Endodermal cell (in vitro differentiated cells): ENCODE measurements at places on chromosomes 1 and 21.

DNA sequence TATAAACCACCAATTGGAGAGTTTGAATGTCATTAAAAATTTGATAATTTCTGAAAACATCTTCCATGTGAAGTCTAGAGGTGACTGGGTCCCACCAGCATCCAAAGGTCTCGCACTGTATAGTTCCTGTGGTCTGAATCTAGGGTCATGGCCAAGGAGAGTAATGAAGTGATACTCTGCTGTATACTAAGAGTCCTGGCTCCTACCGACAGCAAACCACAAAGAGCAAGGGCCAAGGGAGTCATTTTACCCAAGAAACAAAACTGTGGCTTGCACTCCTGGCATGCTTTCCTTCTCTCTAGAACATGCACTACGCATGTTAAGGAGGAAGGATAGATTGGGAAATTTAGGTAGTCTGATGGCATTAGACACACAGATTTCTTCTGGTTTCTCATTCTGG is 115.6 kb downstream of the BRINP2 start:
- no peak for DNase-seq

- no peak for DNase-seq
These were observed 34.5 kb upstream of the FAM163A start for GRCh38 chr1:179708434-179709195.

GRCh38 chr1:173433751-173434326 is 43.3 kb upstream of the PRDX6 start:
- DNase-seq = no peak

GRCh38 chr1:82538876-82539275 is 738.1 kb downstream of the ADGRL2 start:
- no peak for DNase-seq

DNA sequence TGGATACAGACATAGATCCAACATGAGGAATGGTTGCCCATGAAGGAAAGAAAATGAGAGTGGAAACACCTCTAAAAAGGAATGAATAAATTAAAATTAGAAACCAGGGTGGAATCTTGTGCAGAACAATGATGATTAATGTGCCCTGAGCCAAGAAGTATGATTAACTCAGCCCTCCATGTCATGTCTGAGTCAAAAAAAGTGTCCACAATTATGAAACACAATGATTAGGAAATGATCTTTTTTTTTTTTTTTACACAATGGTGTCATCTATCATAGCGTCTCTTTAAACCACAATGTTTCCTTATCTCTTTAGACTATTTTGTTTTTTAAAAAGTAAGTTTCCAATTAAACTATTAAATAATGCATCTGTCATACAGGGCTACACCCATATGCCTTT is 78.9 kb upstream of the RAB4A start:
- no peak for DNase-seq

DNA sequence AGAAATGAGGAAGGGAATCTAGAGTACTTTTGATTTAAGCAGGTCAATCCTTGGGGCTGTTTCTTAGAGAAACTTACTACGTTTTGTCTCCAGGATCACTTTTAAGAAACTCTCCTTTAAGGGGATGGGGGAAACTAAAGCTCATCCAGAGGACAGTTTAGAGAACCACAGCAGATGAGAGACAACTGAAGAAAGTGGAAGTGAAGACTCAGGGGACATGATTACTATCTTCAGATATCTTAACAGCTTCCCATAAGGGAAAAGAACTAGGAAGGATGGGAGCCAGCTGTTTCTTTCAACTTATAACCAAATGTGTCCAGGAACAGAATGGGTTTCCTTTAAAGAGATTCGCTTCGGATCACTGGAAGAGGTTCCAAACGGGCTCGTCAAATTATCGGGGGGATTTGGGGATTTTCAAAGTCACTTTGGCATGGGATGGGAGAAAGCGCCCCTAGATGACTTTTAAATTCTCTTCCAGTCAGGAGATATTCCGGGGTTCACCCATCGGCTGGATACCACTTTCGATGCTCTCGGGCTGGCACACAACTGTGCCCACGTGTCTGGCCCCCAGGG is 1.2 kb downstream of the SCMH1 start:
- DNase-seq = no peak

GRCh38 chr1:21292503-21292983 is 2.3 kb upstream of the ECE1 start:
- no peak for DNase-seq

DNA sequence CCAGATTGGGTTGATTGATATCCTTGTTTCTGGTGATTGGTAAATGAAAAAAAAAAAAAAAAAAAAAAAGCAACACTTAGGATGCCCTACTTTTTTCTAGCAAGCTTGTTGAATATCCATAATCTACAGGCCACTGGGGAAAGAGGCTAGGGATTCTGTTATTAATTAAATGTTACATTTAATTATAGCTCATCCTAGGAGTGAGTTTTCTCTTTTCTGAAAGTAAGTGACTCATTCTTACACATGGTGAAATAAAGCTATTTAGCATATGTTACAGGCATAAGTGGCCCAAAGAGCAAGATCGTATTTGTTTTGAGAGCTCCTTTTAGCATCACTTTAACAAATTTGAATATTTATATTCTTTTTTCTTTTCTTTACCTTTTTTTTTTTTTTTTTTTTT is 94.5 kb downstream of the FNBP1L start:
- DNase-seq = no peak

GRCh38 chr1:222047366-222047765 is 305.5 kb upstream of the DUSP10 start:
- DNase-seq = no peak

GRCh38 chr1:148373192-148373925 is 109.7 kb downstream of the PPIAL4G start:
- no peak for DNase-seq

DNA sequence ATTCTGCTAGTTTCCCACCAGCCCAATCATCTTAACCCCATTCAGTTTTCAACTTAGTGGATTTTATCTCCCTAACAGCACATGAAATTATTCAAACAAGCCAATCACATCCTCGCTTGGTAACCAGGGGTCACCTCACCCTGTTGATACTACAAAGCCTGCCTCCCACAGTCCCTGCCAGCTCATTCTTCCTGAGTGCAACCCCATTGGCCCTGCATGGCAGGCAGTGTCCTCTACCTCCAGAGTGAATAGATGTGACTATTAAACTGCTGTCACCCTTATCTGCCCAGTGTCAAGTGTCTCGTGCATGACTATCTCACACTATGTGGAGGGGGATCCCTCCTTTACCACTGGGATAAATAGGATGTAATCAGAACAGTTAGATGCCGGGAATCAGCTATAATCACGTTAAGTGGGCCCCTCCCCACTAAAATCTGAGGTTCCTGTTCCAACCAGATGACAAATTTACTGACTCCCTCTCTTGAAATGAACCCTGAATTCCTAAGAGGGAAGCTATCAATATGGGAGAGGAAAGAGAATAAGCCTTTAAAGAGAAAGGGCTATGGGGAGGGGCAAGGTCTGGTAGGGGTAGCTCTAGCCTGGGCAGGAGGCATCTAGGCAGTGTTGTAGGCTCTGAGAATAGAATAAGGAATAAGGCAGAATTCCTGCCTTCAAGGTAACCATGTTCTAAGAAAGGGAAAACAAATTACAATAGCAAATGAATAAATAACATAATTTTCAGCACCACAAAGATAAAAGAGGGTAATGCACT is 155.9 kb downstream of the SLC30A10 start:
- no peak for DNase-seq

- no peak for DNase-seq
These were observed 88.7 kb downstream of the HLX start for GRCh38 chr1:220967911-220968310.

- no peak for DNase-seq
These were observed 3.6 kb downstream of the YBEY start for GRCh38 chr21:46289655-46290179.

DNA sequence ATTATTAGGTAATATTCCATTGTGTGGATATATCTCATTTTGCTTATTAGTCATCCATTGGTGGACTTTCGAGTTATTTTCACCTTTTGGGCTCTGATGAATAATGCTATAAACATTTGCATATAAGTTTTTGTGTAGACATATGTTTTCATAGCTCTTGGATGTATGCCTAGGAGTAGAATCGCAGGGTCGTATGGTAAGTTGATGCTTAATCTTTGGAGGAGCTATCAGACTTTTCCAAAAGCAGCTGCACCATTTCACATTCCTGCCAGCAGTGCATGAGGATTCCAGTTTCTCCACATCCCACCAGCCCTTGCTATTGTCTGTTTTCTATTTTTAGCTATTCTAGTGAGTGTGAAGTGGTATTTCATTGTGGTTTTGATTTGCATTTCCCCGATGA is 120.3 kb upstream of the TMEM51 start:
- no peak for DNase-seq

GRCh38 chr1:34057347-34058130 is 107.5 kb downstream of the CSMD2 start:
- DNase-seq = peak; percentile 70

- DNase-seq = peak; percentile 95
These were observed at the start of gene LEFTY1 for GRCh38 chr1:225888898-225889601. LEFTY1 (minus strand) TSS chr1:225889146; CDS start chr1:225889066, 80 bp downstream.

DNA sequence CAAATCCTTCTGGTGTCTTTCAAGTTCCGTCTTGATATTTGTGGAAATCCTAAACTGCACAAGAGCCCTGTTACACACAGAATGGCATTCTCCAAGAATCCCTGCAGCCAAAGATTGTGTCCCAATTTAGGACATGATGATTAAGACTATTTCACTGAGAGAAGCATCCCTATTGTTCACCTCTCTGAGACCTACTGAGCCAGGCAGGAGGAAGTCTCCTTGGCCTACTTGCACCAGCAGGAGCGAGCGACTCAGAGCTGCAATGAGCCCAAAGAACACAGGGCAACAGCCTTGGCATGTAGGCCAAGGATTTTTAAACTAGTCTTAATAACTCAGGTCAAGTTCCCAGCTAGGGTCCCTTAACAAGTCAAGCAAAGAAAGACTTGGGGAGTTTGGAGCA is 79.4 kb upstream of the RUNX1 start:
- DNase-seq = no peak

GRCh38 chr1:62294261-62294660 is 25.0 kb downstream of the KANK4 start:
- peak; percentile 82 for DNase-seq

DNA sequence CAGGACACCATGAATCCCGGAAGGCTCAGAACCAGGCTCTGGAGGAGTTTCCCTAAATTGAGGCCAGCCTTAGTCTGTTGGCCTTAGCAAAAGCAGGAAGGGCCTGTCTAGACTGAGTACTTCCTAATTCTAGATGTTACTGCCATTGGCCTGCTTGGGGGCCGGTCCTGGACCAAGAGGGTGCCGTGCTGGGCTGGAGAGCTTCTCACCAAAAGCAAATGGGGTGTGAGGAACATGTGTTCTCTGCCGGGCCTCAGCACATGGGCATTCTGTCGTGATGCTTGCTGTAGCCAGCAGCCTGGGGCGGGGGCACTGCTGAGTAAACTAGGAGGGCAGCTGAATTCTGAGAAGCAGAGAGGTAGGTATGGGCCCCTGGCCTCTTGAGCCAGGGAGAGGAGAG is 35.7 kb upstream of the MAN1C1 start:
- DNase-seq = peak; percentile 80

GRCh38 chr1:229431284-229432115 is 2.4 kb downstream of the ACTA1 start:
- peak; percentile 50 for DNase-seq

DNA sequence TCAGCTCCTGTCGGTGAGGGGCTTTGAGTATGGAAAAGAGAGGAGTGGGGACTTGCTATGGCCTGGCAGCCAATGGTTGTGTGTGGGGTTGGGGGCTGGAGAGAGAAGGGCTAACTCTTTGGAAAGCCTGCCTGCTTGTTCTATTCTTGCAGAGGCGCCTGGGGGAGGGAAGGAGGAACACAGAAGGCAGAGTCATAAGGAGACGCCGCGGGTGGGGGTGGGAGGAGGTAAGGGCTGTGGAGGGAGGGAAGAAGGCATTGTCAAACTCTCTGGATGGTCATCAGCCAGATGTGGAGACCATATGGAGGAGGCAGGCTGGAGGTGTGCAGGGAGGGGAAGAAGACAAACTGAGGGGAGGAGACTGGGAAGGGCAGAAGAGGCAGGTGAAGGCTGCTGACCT is 70.0 kb downstream of the PLXNA2 start:
- DNase-seq = no peak

- DNase-seq = no peak
These were observed 154.2 kb upstream of the RUNX1 start for GRCh38 chr21:35203093-35203977.

GRCh38 chr1:59697150-59697800 is 117.5 kb upstream of the HOOK1 start:
- no peak for DNase-seq

GRCh38 chr1:1303736-1304135 is 4.0 kb downstream of the ACAP3 start:
- DNase-seq = no peak

DNA sequence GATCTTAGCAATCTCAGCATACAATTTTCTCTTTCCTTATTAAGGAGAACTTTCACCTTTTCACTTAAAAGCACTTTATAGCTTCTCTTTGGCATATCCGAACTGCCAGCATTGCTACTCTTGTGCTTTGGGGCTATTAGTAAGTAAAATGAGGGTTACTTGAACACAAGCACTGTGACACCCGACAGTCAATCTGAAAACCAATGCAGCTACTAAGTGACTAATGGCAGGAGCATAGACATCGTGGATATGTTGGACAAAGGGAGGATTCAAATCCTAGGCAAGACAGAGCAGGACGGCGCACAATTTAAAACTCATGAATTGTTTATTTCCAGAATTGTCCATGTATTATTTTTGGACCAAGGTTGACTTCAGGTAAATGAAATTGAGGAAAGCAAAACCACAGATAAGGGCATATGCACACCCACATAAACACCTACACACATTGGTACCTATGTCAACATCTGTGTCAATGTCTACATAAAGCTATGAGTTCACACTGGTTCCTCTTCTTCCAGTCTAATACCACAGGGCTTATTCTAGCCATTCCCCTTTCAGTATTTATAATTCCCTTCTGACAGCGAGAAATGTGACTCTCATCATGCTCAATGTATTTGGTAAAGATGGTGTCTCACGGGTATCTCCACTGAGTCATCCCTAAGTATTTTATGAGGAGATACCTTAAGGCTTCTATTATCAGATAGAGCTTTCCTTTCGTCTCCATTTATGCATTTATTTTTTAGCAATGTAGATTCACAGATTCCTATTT is 75.3 kb upstream of the RALGPS2 start:
- DNase-seq = no peak

- DNase-seq = no peak
These were observed 15.2 kb upstream of the CLSTN1 start for GRCh38 chr1:9838946-9839345.

GRCh38 chr1:200415789-200416593 is 6.2 kb upstream of the ZNF281 start:
- DNase-seq = no peak
